ENCODE measurements at places on chromosomes 6 and 20.
A peak's percentile ranks its signal among the peaks of the same experiment; 100 is the strongest.

GRCh38 chr20:63178446-63178820 lies 37.5 kb downstream of the YTHDF1 start:
- no peak for DNase-seq

DNA sequence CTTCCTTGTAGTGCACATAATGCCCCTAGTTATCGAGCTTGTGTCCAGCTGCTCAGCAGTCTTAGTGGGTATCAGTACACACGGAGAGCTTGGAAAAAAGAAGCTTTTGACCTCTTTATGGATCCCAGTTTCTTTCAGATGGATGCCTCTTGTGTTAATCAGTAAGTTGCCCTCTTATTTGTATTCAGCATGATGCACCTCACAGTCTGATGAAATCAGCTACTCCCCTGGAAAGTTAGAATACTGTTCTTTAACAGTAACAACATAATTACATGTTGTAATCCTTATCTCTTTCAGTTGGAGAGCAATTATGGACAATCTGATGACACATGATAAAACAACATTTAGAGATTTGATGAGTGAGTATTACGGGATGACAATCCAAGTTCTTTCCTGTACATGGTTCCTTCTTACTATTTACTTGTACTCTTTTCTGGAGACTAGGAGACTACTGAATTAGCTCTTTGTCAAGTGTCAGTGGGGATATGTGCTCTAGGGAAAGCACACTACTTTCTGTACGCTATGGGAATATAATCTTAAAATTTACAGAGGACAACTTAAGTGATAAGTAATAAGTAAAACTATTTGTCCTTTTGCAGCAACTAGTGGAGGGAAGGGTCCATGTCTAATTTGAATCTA lies 39.1 kb downstream of the PGM3 start:
- no peak for DNase-seq

DNA sequence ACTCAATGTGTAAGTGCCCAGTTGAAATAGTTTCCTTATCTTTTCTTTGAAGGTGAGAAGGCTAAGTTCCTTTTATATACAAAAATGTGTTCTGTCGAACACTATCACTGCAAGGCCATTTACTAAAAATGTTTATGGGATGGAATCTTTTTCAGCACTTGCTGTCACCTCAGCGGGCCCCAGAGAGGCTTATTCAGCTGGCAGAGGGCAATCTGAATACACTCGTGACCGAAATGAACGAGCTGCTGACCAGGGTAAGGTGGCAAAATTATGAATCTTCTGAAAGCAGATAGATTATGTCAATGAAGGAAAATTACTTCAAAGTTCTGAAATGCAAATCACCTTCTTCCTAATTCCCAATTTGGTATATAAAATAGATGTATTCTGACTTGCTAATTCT lies 340.2 kb downstream of the ARHGAP18 start:
- DNase-seq, result no peak

DNA sequence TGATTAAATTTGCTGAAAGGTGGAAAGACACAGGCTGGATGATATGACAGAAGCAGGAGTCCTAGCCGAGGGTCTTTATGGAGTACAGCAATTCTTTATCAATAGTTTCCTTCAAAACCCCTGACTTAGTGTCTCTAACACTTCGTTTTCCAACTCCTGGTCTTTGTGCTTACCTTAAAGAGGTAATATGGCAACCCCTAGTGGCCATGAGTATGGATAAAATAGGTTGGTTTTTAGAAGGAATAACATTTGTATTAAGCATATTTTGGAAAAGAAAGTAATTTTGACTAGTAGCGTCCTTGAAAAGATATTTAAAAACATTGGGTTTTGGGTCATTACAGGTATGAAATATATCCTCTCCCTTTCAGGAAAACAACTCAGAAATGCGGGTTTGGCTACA lies 51.9 kb downstream of the VGLL2 start:
- peak; percentile 8 for DNase-seq

DNA sequence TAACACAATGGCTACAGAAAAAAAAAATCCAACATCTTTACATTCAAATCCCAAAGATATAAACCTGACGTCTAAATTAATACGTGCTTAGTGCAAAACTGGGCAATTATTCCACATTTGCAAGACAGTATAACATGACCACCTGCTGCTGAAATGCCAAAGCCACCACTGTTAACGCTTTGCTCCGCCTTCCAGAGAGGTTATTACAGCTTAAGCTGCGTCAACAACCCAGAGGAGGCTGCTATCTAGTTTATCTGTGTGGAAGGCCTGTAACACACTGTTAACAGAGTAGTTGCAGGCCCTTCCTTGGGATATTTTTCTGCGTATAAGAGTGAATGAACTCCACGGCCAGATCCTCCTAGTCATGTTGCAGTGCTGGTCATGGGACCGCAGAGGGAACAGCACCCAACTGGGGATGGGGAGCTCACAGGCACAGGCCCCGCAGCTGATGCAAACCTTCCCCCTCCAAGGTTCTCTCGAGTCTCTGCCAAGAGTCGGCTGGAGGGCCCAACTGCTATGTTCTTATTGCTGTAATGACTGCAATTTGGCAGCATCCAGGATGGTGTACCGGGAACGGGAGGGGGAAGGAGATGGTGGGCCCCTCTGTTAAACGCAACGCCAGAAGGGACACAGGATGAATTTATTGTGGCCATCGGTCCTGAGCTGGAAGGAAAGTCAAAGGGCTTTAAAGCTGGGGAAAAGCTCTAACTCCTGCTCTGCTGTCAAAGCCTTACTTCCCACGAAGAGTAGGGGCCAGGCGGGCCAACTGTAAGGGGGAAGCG lies 993 bp upstream of the NCOA7 start:
- peak; percentile 28 for DNase-seq

DNA sequence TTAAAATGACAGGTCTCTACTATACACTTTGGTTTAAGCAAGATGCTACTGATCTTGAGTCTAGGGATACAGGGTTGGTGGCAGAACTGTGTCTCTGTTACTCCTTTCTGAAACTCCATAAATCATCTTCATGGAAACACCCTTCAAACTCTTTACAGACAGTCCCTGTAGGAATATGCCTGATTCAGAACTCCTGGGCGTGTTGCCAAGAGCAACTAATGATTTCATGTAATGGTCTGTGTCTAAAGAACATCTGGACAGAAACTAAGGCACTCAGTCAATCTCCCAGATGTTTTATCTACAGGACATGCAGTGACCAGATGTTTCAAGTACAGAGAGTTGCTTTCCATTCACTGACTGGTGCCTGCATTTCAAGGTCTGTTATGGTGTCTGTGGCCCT lies 464.4 kb upstream of the CHD6 start:
- DNase-seq, result no peak

GRCh38 chr20:61558726-61559125 lies 306.7 kb downstream of the CDH4 start:
- DNase-seq, result peak; percentile 61

DNA sequence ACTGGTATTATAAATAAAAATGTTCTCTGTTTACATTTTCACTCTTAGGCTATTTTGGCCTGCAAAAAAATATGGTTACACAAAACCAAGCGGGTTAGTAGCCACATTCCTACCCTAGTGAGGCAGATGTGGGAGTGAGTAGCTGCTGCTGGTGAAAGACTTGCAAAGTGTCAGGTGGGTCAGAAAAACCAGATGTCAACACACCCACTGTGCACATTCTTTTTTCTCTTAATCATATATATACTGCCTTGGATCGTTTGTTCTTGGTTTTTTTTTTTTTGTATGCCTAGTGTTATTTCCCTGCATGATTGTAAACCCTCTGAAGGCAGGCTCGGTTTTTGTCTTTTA lies 68.0 kb upstream of the TFB1M start:
- DNase-seq, result no peak

- DNase-seq, result no peak
These were observed 41.2 kb downstream of the BTBD3 start for GRCh38 chr20:11958855-11959254.

DNA sequence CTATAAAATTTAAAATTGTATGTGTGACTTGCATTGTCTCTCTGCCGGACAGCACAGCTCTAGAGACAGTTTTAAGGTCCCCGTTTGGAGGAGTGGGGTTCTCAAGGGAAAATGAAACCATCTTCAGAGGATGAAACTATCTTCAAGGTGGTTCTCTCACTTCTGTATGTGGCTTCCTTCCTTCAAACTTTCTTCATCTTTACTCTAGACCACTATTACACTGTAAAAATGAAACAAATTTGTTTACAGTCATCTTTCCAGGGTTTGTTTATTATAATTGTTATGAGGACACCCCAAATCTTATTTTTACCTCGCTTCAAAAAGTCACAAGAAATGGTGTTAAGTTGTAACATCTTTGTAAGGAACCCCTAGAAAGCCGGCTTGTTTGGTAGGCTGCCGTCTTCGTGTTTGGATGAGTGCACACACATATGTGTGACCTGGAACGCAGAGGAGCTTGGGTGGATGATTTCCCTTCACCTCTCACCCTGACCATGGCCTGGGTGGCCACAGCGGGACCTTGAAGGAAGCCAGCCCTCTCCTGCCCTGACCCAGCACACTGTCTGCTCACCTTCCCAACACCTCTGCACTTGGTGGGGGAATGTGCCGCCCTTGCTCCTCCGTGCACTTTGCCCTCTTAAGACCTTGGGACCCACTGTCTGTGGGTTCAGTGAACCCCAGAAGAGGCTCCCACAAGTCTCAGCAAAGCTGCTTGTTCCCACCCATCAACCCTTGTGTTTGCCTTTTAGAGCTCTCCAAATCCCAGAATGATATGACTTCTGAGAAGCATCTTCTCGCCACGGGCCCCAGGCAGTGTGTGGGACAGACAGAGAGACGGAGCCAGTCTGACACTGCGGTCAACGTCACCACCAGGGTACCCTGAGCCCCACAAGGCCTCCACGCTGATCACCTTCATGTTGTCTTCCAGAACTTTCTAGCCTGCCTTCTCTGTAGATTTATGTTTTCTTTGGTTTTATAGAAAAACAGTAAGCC lies 67.8 kb downstream of the SYTL3 start:
- no peak for DNase-seq

DNA sequence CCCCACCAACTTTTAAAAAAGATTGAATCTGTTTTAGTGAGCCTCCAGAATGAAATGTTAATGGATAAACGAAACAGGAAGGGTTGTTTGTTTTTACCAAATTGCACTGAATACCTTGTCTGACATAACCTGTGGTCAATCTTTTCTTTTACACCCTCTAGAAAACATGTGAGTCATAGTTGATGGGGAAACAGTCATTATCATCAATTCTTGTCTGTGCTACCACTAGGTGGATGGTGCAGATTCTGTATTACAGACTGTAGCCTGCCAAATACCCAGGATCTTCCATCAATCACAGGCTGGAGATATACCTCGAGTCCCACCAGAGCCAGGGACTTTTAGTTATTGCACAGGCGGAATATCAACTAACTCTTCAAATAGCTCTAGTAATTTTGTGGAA lies 29.5 kb upstream of the PKIB start:
- peak; percentile 17 for DNase-seq

- no peak for DNase-seq
These were observed 148.2 kb upstream of the GGTLC1 start for GRCh38 chr20:24136659-24137246.

DNA sequence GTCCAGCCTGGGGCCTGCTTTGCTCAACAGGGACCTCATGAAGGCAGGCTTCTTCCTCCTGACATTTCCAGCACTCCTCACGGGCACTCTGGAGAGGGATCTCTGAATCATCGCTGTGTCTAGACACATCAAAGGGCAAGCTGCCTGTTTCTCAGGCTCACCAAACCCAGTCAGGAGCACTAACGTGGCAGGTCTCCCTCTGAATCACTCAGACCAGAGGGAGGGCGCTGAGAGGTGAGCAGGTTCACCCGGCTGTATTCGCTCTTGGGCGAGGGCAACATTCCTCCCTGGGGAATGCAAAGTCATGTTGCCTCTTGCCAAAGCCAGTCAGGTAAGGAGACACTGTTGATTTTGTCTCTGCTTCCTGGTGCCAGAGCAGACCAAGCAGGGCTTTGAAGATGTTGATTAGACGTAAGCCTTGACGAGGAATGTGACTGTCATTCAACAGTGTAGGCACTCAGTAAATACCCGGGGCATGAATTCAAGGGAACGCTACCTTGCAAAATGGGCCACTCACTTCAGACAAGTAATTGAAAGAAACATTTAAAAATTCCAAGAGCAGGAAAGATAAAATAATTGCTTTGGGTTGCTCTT lies 50.1 kb downstream of the CYP24A1 start:
- peak; percentile 97 for DNase-seq

DNA sequence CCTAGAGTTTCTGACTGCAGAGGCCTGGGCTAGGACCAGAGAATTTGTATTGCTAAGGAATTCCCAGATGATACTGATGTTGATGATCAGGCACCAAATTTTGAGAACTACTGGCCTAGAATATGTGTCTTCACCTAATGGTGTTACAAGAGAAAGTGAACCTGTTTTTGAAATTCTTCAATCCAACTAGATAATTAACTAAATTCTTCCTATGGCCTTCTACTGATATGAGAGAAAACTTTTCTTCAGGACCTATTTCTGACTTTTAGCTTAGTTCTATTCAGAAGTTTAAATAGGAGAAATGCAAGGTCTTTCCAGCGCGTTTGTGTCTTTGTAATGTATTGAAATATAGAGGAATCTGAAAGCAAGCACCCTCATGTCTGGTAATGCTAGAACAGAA lies 7.3 kb downstream of the NKAIN2 start:
- DNase-seq, result no peak

DNA sequence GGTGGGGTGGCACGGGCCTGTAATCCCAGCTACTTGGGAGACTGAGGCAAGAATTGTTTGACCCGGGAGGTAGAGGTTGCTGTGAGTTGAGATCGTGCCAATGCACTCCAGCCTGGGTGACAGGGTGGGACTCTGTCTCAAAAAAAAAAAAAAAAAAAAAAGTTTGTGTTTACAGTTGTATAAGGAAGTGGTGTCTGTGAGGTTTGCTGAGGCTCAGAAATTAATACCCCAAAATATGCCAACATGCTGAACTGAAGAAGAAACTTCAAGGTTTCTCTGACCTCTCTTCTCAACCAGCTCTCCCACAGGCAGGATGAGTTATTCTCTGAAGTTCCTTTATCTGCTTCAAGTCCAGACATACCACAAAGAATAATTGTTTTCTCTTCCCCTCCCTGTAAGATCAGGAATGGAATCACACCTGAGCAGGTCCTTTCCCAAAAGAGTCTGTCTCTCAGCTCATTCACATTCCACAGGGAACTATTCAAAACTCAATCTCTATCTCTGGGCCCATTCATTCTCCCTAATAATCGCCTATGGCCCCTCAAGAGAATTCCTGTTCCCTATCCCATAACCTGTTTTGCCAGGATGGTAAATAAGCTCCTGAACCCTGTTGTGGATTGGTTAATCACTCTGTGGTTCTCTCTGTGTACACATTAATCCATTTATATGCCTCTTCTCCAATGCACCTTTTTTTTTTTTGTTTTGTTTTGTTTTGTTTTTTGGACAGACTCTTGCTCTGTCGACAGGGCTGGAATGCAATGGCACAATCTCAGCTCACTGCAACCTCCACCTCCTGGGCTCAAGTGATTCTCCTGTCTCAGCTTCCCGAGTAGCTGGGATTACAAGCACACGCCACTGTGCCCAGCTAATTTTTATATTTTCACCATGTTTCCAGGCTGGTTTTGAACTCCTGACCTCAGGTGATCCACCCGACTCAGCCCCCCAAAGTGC lies 17.4 kb upstream of the KIFC1 start:
- DNase-seq, result no peak

- DNase-seq, result no peak
These were observed 92.2 kb upstream of the CNKSR3 start for GRCh38 chr6:154602708-154603107.

GRCh38 chr20:50381771-50382593 lies 128.2 kb upstream of the PTPN1 start:
- DNase-seq, result no peak

All from urothelium cell line (cell line).